ENCODE measurements at places on chromosomes 1 and 21.

DNA sequence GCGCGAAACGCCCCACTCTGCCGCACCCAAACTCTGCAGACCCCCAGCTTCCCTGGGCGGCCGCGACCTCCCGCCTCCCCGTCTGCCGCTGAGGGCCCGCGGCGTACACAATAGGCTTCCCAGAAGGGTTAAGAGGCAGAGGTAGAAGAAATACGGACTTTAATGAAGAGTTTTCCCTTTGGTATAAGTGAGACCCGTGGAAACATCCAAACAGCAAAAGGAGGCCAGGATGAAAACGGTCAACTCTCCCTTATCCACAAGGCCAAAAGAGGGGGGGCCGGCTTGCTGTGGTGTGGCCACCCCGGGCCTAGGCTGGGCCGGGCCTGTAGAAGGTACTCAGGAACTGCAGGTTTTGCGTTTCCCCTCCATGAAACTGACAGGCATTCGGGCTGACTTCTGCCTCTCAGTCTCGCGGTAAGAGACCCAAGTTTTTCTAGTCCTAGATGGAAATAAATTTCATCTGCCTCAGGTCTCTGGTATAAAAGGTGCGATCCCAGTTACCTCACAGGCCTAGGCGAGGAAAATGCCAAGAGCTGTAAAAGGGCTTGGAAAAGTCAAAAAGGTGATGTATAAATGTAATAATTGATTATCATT is 671 bp upstream of the PYGO2 start:
- DNase-seq, result no peak

DNA sequence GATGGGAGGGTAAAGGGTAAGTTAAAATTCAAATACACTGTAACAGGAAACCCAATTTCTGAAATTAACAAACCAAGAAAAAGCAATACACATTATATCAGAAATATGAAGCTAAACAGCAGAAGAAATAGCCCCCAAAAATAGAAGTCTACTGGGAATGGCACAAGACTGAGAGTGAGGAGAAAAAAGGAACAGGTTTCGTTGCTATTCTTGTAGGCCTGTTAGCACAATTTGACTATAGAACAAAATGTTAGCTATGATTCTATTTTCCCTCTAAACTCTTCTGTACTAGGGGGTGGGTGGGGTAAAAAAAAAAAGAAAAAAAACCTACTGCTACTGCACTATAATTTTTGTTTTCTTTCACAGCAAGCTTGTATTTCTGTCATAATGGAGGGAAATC is 12.5 kb downstream of the RBBP5 start:
- no peak for DNase-seq

DNA sequence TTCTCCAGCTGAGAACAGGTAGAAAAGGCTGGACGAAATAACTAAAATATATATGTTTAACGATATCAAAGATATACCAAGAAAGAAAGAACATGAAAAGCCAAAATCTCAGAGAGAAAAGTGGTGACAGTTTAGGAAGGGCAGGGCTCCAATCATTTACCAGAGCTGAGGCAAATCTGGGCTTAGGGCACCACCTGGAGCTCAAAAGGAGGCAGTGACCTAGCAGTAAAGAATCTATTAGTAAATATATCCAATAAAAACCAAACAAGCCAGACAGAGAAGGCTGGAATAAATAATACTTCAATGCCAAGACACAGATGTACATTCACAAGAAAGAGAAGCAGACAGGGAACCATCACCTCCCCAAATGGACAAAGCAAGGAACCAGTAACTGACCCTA is 43.5 kb downstream of the CHIA start:
- peak; percentile 29 for DNase-seq

DNA sequence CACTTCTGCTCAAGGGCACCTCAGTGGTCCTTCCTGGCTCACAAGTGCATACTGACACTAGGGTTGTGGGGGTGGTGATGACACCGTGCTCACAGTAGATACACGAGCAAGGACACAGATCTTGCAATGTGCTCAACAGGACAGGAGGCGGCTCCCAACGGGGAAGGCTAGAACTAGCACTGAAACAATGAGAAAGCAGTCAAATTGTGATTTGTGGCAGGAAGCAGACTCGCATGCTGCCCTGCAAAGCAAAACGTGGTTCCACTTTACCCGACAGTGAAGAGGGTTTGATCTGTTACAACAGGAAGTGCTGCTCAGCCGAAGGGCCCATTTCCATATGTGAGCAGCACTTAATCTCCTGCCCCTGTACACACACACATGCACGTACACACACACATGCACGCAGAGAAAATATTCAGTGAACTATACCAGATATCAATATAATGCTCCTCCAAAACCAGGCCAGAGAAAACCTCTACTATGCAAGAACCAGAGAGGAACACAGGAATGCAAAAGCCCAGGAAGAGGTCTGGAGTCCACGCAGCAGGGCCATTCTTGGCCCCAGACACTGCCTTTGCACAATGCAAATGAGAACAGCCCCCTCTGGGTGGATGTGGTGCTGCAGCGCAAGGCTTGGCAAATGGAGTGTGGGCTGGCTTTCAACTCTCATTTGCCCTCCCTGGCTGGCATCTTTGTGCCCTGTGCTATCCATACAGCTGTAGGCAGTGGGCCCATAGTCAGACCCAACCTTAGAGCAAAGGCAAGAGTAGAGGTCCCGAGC is 47.1 kb downstream of the KANK4 start:
- DNase-seq, result peak; percentile 4

DNA sequence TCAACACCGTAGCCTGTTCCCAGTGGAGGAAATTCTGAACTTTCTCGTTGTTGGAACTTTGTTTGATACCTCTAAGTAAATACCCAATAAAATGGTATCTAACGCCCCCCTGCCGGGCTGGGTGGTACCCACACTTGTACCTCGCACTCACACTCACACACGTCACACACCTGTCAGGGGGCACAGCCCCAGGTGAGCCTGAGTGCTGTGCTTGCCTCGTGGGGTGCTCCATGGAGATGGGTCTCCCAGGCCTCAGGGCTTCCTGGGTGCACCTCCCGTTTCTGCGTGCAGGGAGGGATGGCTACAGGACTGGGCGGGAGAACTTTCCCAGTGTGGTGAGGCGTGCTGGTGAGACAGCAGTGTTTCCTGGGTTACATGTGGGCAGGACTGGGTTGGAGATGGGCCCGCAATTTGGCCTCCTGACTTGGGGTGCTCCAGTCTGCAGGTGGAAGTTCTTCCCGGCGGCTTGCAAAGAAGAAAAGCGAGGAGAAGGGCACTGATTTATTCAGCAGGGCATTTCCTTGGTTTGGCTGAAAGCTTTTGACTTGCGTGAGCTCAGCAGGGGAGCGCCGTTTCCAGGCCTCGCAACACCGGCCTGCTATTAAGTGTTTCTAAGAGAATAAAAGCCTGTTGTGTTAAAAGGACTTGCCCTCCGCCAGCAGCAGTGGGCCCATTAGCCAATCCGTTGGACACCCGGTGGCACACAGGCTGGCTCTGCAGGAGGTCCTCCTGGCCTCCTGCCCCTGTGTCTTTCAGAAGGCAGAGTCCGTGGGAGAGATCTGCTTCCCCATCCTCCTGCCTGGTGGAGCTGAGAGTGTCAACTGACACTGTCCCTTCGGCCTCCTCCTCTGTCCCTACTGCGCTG is 79.7 kb downstream of the KIF26B start:
- no peak for DNase-seq

DNA sequence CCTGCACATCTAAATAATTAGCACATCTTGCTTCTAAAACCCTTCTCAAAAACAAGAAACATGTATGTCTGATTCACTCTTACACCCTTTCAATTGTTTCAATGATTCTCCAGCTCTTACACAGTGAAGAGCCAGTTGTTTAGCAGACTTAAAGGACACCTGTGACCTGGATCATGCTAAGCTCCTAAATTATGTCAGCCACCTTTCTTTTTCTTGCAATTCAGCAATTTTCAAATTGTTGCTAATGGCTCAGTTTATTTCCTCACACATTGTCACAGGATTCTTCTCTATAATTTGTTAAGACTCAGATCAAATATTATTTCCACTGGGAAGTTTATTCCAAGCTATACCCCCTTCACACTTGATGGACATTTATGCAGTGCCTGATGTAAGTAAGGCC is 413.2 kb downstream of the PLA2G4A start:
- DNase-seq, result no peak

- DNase-seq, result peak; percentile 55
Observed at GRCh38 chr1:110829955-110830553, 42.9 kb upstream of the CD53 start.

DNA sequence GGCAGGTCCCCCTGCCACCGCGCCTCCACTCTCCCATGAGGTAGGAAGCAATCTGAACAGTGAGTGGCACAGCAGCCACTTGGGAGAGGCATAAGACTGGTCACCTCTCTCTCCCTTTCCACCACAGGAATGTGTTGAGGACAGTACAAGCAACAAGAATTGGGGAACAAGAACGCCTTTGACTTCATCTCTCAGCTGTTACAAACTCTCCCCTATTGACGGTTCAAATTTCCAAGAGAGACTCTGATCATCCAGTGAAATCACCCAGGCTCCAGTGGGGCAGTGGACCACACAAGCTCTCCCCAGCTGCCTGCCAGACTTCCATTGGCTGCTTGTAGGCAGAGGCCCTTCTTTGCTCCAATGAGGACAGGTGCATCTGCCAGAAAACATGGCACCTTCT is 249.9 kb upstream of the JUN start:
- no peak for DNase-seq
